Head of caudate nucleus (tissue), 42 donors: ENCODE measurements at places on chromosomes 6 and 20.
A peak's percentile ranks its signal among the peaks of the same experiment; 100 is the strongest.

- DNase-seq = no peak
Observed at GRCh38 chr6:75397656-75398465, 95.7 kb downstream of the FILIP1 start.

DNA sequence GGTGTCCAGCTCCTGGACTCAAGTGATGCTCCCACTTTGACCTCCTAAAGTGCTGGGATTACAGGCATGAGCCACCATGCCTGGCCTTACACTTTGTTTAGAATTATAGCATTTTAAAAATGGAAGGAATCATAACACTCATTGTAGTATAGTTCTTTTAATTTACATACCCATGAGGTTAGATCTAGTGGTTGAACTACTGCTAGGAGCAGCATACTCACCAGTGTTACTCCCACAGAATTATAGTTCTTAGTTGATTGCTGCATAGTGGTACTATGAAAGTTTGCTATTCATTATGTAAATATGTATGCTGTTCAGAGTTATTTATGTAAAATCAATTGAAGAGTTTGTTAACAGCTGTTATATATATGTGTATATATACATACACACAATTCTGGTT lies 85.4 kb downstream of the MYO6 start:
- no peak for DNase-seq

GRCh38 chr6:154001494-154002285 lies 37.4 kb upstream of the OPRM1 start:
- DNase-seq = no peak

- no peak for DNase-seq
Observed at GRCh38 chr20:45962031-45962755, 9.8 kb downstream of the ZNF335 start.

DNA sequence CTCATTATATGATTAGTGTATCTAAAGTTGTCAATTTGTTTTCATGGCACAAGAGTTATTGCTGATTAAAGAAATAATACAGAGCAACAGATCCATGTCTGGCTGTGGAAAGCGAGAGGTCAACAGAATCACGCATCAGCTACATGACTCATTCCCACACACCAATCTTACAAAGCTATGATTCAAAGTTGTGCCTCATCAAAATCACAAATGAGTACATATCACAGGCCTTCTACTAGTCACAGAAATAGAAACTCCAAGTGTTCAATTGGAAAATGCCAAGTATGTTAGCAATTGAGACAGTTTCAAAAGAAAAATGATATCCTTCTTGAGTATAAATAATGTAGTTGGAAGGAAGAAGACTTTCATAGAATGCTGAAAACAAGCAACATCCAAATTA lies 57.8 kb upstream of the NKAIN2 start:
- DNase-seq = no peak

DNA sequence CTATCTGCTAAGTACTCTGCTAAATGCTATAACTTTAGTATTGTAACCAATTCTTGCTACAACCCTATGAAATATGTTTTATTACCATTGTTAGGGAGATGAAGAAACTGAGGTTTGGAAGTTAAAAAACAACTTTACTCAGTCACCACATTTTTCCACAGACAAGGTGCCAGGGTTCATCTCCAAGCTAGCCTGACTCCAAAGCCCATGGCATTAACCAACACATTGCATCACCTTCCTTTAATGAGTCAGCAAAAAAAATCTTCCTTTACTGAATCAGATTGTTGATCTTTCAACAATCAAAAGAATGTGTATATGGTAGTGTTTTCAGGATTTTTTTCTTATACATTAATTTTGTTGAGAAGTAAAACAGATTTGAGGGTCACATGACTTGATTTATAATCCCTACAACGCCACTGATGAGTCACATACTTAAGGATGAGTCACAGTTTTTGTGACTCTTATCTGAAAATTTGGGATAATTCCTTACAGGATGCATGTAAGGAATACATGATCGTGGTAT lies 41.5 kb downstream of the MAN1A1 start:
- no peak for DNase-seq

DNA sequence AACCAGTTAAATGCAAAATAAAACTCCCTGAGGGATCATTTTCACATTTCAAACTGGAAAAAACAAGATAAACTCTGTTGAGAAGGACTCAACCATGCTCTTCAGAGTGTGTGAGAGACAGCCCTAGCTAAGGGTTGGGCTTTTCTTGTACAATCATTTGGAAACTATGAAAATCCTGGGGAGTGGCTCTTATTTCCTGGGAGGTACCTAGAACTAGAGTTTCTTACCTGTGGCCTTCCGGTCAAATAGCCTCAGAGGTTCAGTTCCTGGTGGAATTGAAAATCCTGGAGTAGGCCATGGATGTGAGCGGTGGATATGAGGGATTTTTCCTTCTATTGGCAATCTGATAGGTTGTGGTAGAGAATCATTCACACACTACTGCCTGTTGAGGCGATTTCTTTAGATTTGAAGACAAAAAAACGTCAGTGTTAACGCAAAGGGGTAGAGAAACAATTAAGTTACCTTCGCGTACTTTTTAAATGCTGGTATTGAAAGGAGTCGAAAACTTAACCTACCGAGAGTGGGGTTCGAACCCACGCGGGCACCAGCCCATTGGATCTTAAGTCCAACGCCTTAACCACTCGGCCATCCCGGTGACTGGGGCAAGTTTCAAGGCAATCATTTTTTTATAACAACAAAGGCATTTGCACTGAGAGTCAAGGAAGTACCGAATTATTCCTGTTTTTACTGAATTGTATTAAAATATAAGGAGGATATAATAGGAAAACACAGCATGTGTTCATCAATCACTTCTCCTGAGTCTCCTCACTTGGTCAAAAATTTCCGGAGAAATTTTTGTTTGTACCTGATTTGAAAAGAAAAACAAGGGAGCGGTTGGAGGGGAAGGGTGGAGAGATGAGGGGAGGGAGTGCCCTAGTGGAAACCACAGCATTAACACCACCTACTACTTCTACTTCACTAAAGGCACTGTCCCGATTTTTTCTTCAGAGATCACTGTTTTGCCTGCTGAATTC lies 191.3 kb downstream of the OR2B2 start:
- no peak for DNase-seq

GRCh38 chr20:36017048-36017951 lies 48.9 kb downstream of the CNBD2 start:
- peak; percentile 77 for DNase-seq

DNA sequence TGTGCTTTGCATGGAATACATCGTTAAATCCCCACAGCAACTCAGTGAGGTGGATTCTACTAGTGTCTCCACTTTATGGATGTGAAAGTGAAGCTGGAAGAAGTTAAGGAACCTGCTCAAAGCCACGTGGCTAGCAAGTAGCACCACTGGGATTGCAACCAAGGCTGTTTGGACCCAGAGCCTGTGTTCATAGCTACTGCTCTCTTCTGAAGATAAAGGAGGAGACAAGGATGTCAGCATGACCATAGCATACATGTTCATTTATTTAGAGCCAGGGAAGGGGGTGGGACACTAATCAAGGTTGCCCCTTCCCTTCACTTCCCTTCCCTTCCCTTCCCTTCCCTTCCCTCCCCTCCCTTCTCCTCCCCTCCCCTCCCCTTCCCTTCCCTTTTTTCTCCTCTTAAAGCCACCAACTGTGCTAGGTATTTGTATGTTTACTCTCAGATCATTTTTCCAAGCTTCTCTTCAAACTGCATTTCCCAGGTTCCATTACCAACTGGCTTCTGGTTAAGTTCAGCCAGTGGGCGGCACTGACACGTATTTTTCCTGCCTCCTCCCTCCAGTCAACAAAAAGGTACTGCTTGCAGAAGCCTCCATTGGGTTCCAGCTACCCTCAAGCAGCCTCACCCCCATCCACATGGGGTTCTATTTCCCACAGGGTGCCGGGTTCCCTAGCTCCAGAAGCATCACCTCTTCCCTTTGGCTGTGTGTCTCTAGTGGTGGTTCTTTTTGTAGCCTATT lies 134.9 kb downstream of the BCAS1 start:
- DNase-seq = no peak

DNA sequence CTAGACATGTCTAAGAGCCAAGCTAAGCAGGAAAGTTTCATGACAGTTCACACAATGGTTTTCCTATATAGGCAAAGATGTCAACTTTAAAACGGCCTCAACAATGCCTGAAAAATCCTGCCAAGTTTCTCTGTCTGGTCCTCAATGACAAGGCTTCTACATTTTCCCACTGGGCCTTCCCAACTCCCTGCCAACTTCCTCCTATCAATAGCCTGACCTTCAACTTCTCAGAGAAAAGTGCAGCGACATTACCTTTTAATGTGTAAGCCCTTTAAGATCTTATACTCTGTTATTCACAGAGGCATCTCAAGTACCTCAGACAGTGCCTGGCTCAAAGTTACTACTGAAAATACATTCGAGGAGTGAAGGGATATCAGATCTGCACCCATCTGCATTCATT lies 56.2 kb upstream of the BTBD3 start:
- no peak for DNase-seq

DNA sequence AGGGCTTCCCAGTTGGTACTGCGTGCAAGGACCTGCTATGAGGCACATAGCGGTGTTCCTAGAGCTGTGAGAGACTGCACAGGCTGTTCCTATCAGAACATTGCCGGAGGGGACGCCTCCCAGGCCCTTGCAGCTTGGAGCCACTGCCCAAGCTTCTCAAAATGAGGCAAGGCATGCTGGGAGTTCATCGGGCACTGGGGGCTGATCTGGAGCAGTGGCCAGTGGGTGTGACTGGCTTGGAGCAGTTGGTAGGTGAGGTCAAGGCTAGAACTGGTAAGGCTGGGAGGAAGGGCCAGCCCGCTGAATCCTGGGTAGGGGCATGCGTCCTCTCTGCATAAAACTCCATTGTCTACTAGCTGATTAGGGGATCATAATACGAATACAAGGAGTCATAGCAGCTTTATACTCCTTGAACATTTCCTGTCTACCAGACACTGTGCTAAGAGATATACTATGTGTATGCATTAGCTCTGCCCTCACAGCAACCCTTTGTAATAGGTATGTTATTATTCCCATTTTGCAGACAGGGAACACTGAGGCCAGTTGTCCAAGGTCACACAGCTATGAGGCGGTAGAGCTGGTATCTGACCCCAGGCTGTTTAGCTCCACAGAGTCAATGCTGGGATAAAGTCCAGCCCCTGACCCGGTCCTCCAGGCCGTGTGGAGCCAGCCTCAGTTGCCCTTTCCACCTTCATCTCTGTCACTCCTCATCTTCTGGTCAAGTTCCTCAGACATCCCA lies 53.7 kb downstream of the DLGAP4 start:
- DNase-seq = no peak
